Dermis microvascular lymphatic vessel endothelial cell (primary cell): ENCODE measurements at places on chromosomes 2 and 18. TPM values are rescaled to one million over a fixed set of nuclear protein-coding genes. Genes with fewer than 3 reads are reported as not detected.
A peak's percentile ranks its signal among the peaks of the same experiment; 100 is the strongest.

IL1F10 gene
- total RNA-seq = not detected in 2 replicates

ALPP gene
- not detected in 2 replicates for total RNA-seq

TEX44 gene
- not detected in 2 replicates for total RNA-seq

- DNase-seq = no peak
Measured at GRCh38 chr18:40108596-40108995, 1846.4 kb upstream of the PIK3C3 start.

GRCh38 chr2:142981069-142981378, 103.6 kb downstream of the KYNU start:
- DNase-seq = no peak

DNA sequence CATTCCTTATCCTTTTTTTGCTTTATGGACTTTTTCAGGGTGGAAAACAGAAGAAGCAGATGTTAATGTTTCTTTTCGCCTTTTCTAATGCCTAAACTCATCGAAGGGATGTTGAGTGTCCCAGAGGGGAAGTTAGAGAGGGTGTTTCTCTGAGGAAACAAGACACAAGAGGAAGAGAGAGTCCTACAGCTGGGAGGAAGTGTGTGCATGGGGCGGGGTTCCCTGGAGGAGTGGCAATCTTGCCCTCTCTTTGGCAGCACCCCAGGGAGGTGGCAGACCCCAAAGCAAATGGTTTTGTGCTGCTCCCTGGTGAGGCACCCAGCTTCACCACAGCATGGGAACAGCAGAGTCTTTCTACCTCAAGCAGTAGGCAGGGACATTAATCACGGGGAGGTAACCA, 377.6 kb downstream of the RND3 start:
- no peak for DNase-seq

GRCh38 chr2:168039881-168040280, 207.5 kb downstream of the STK39 start:
- DNase-seq = no peak

- peak; percentile 38 for DNase-seq
Measured at GRCh38 chr2:216445501-216445900, 33.2 kb downstream of the SMARCAL1 start.

DNA sequence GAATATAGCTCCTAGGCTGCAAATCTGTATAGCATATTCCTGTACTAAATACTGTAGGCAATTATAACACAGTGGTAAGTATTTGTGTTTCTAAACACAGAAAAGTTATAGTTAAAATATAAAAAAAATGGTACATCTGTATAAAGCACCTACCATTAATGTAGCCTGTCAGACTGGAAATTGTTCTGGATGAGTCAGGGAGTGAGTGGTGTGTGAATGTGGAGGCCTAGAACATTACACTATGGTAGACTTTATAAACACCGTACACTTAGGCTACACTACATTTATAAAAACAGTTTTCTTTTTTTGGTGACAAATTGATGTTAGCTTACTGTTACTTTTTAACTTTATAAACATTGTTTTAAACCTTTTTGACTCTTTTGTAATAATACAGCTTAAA, 226.3 kb downstream of the CCDC85A start:
- DNase-seq = no peak

GRCh38 chr2:169683054-169683424, 11.2 kb downstream of the CFAP210 start:
- no peak for DNase-seq

- DNase-seq = peak; percentile 38
Measured at GRCh38 chr2:42196403-42197267, 27.5 kb downstream of the EML4 start.
